Vagina (tissue), 2 donors: ENCODE measurements at places on chromosomes 16 and 17. TPM values are rescaled to one million over a fixed set of nuclear protein-coding genes. Genes with fewer than 3 reads are reported as not detected.

DNA sequence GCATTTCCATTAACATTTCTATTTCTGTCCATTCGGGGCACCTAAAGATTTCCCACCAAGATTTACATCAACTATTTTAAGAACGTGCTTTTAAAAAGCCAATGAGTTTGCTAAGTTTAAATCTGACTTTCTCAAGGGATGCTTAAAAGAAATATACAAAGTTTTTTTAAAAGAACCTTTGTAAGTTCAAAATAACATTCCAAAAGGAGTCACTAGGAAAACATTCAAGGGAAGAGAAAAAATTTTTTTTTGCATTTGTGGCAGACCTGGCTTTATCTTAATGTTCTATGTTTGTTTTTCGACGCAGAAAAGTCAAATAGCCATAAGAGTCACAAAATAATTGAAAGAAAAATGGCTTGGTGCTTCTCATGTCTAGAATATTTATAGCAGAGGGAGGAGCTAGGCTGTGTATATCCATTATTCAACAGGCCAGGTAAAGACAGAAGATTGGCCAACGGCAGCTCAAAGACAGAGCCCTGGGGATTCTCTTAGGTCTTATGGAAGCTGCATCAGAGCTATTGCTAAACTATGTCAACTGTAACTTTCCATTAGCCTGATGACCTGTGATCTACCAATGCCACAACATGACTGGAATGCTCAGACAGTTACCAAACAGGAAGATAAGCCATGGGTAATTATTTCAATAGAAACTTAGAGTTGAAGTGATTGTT lies 37.8 kb upstream of the MYOCD start:
- H3K27ac ChIP-seq = no peak overlapping the region
- no peaks in the 10 kb centered on the region for H3K36me3 ChIP-seq
- no peaks in the 10 kb centered on the region for H3K27me3 ChIP-seq

GRCh38 chr17:32487473-32488176 lies 832 bp downstream of the CDK5R1 start:
- no peak for DNase-seq
- peaks cover 30% of the 10 kb centered on the region for H3K4me1 ChIP-seq
- no peaks in the 10 kb centered on the region for H3K27me3 ChIP-seq
- no peak overlapping the region for H3K27ac ChIP-seq

DNA sequence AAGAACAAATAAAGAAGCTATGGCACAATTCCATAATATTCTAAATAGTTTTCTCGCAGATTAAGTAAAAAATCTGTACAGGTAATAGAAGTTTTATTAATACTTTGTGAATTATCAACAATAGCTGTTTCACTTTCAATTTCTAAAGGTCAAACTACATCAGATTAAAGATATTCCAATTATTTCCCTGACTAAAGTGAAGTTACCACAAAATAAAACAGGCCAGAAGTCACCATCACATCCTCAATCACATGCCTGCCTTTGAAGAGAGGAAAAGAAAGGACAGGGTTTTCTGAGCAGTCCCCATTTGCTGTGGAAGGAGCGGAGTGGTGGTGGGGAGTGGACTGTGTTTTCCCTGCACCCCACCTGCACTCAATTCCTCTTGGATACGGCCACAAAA lies 11.1 kb downstream of the ITFG1 start:
- no peak overlapping the region for H3K4me3 ChIP-seq
- no peak overlapping the region for H3K27ac ChIP-seq
- no peaks in the 10 kb centered on the region for H3K36me3 ChIP-seq
- no peak for DNase-seq
- no peaks in the 10 kb centered on the region for H3K27me3 ChIP-seq

GRCh38 chr17:68611353-68612208 lies 10.4 kb upstream of the FAM20A start:
- DNase-seq = no peak
- H3K27ac ChIP-seq = no peak overlapping the region
- H3K4me1 ChIP-seq = no peaks in the 10 kb centered on the region
- H3K36me3 ChIP-seq = no peaks in the 10 kb centered on the region
- H3K4me3 ChIP-seq = no peak overlapping the region
- no peaks in the 10 kb centered on the region for H3K27me3 ChIP-seq

Gene TBC1D3H
- not detected for total RNA-seq

Gene EPX
- total RNA-seq = not detected

Gene ABCC11
- total RNA-seq = not detected

DNA sequence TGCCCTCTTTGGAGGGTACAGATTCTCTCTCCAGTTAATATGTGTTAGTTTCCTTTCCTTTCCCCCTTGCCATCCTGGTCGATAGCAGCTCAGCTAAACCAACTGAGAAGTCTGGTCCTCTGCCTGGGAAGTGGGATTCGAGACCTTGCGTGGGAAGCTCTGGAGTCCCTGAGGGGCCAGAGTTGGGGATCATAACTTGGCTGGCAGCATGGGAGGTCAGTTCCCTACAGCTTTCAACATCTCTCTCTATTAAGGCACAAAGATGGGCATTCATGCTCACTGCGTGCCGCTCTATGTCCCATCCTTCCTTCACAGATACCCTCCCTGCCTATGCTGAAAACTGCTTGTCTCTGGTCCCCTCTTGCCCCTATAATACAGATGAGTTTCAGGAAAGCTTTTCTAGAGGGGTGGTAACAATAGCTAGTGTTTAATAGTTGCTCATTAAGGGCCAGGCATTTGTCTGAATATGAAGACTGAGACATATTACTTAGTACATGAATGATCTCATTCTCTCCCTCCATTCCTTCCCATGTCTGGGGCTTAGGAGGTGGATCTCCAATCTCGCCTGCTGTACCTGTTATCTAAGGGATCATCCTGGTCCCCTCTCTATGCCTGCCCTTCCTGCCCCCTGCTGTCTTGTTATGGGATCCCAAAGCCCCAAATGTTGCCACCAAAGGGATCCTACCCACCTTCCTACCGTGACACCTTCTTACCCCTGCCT lies 10.8 kb downstream of the THRA start:
- H3K4me1 ChIP-seq = peaks cover 82% of the 10 kb centered on the region
- H3K36me3 ChIP-seq = no peaks in the 10 kb centered on the region
- H3K27me3 ChIP-seq = no peaks in the 10 kb centered on the region
- H3K27ac ChIP-seq = peak overlapping the region; percentile 99

GRCh38 chr16:66741950-66742808 lies 9.2 kb downstream of the DYNC1LI2 start:
- peaks cover 38% of the 10 kb centered on the region for H3K36me3 ChIP-seq
- DNase-seq = peak; percentile 47
- no peak overlapping the region for H3K4me3 ChIP-seq
- H3K4me1 ChIP-seq = peaks cover 50% of the 10 kb centered on the region

- H3K36me3 ChIP-seq = no peaks in the 10 kb centered on the region
- no peaks in the 10 kb centered on the region for H3K27me3 ChIP-seq
- DNase-seq = no peak
- H3K27ac ChIP-seq = no peak overlapping the region
- peaks cover 21% of the 10 kb centered on the region for H3K4me1 ChIP-seq
- H3K4me3 ChIP-seq = no peak overlapping the region
Observed at GRCh38 chr17:81306491-81306890, 11.4 kb upstream of the SLC38A10 start.

DNA sequence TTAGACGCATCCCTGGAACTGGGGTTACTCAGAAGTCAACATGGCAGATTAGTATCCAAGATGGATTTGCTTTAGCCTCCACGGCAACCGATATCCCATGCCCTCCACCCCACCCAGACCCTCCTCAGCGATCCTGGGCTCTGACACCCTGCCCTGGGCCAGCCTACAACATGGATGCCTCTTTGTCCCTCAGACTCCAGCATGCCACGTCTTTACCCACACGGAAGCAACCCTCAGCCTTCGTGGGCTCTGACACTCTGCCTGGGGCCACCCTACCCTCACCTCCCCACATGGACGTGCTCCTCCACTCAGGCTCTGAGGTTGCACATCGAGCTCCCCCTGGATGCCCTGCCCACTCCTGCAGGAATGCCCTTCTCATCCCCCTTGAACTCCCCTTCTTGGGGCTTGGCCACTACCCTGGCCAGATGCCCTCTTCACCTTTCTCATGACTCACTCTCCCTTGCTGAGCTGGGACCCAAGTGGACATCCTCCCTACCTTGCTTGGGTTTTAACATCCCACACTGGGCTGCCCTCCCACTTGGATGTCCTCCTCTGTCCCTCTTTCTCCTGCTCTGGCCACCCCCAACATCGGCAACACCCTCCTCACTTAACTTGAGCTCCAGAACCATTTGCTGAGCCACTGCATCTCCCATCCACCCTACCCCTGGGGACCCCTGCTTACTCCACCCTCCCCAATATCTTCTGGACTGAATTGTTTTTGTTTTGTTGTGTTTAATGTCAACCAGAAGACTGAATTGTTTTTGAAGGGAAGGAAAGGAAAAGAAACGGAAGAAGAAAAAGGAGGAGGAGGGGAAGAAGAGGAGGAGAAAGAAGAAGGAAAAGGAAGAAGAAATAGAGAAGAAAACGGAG lies 18.3 kb upstream of the TMEM92 start:
- no peaks in the 10 kb centered on the region for H3K27me3 ChIP-seq
- no peaks in the 10 kb centered on the region for H3K36me3 ChIP-seq
- no peak overlapping the region for H3K4me3 ChIP-seq
- H3K4me1 ChIP-seq = peaks cover 24% of the 10 kb centered on the region

Gene ZC3H7A
- 67.5 TPM for total RNA-seq

- peaks cover 73% of the 10 kb centered on the region for H3K4me1 ChIP-seq
- no peaks in the 10 kb centered on the region for H3K36me3 ChIP-seq
- H3K27ac ChIP-seq = peak overlapping the region; percentile 43
- H3K4me3 ChIP-seq = no peak overlapping the region
- no peak for DNase-seq
Observed at GRCh38 chr17:68382582-68383085, 74.7 kb downstream of the WIPI1 start.

Gene TLCD3B
- 0.98 TPM for total RNA-seq

Gene EVPL
- 115 TPM for total RNA-seq

Gene PSMD12
- total RNA-seq = 26.0 TPM

DNA sequence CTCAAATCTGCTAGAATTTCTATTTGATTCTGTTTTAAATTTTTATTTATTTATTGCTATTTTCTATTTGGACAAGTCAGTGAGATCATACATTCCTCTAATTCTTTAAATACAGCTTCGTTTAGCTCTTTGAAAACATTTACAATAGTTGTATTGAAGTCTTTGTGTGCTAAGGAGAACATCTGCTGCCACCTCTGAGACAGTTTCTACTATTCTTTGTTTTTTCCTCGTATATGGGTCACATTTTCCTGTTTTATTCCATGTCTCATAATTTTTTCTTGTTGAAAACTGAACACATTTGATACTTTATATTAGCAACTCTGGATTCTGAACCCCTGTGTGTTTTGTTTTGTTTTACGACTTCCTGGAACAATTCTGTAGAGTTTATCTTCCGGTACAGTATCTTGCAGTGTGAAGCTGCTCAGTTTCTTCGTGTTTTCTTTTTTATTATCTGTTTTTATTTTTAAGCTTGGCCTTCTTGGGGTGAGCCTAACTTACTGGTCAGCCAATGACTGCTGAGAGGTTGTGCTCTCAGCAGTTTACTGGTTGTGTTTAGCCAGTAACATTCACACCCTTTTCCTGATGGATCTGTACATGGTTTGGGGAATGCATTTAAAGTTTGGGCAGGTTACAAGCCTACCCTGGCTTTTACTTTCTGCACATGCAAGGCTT lies 99.0 kb downstream of the CA4 start:
- H3K27me3 ChIP-seq = no peaks in the 10 kb centered on the region
- H3K4me1 ChIP-seq = no peaks in the 10 kb centered on the region

DNA sequence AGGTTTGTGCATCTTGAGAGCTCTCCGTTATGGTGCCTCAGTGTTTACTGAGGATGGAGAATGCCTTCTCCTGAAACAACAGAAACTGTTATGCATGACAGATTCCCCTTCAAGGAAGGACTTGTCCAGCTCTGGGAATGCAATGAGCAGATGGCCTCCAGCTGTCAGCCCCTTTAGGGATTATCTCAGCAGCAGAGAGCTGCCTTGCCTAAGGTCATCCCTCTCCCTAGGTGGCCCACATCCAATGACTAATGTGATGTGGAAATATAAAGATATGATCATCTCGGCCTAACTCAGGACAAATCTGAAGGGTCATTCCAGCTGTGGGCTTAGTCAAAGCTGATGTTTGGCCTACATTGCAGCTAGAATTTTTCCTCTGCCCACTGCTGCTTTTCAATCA lies 214.3 kb upstream of the N4BP1 start:
- no peak overlapping the region for H3K4me3 ChIP-seq
- no peak overlapping the region for H3K27ac ChIP-seq
- H3K36me3 ChIP-seq = no peaks in the 10 kb centered on the region
- H3K27me3 ChIP-seq = no peaks in the 10 kb centered on the region
- DNase-seq = peak; percentile 18

- H3K27me3 ChIP-seq = no peaks in the 10 kb centered on the region
- no peak for DNase-seq
- no peaks in the 10 kb centered on the region for H3K36me3 ChIP-seq
- H3K4me1 ChIP-seq = peaks cover 24% of the 10 kb centered on the region
Observed at GRCh38 chr17:41734139-41734948, at the start of gene HAP1. Gene HAP1, minus strand, starts transcription at chr17:41734643. Its CDS starts 9 bp downstream, at chr17:41734634.

DNA sequence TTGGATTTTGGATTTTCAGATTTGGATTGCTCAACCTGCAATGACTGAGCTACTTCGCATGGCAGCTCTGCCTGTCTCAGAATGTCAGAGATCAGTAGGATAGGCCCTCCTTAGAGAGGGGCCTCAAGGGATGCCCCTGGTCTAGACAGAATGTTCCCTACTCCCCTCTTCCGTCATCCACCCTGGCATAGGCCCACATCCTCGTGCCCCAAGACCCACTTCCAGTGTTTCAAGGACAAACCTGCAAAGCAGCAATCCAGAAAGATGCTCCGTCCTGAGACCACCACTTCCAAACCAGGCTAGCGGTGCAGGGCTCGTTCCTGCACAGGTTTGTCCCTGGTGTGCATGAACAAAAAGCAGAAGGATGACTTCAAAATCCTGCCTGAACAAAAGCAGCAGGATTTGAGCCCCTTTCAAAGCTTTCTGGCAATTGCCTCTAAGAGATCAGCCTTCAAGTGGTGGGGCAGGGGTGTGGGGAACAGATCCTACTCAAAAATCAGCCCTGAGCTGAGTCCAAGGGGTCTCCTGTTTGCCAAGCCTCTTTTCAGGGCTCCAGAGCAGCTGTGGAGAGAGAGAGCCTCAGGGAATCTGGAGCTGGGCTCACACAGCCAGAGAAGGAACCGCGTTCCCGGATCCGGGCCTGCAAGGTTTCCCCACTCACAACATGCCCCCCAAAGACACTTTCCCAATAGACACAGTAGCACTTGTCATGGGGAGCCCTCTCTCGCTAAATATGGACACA lies 121.1 kb downstream of the SOCS1 start:
- peaks cover 36% of the 10 kb centered on the region for H3K4me1 ChIP-seq
- H3K27me3 ChIP-seq = no peaks in the 10 kb centered on the region
- no peaks in the 10 kb centered on the region for H3K36me3 ChIP-seq
- H3K27ac ChIP-seq = no peak overlapping the region
- DNase-seq = no peak
